ENCODE measurements at places on chromosomes 11 and 22.

GRCh38 chr11:14611939-14612338 is 31.7 kb upstream of the PDE3B start:
- no peak for DNase-seq

- peak; percentile 66 for DNase-seq
These were observed 71.5 kb upstream of the TTC12 start for GRCh38 chr11:113242767-113243397.

- DNase-seq, result peak; percentile 59
These were observed 397.8 kb downstream of the OPCML start for GRCh38 chr11:133134314-133135173.

DNA sequence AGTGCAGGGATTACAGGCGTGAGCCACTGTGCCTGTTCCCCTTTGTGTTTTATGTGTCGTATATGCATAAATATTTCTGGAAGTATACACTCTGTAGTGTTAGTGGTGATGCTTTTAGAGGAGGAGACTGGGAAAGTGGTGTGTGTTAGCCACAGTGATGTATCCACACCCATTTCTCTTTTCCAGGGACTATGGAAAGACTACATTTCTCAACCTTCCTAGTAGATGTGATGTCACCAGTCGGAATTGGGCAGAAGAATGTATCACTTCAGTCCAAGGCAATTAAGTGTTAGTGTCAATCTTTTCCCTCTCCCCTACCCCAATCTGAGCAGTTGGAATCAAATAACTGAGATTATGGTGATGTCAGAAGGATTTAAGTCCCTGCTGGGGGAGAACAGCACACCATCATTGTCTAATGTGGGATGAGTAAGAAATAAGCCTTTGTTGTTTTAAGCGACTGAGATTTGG is 5.8 kb upstream of the ATG16L2 start:
- no peak for DNase-seq

GRCh38 chr11:18618342-18619025 is 15.7 kb downstream of the SPTY2D1 start:
- no peak for DNase-seq

DNA sequence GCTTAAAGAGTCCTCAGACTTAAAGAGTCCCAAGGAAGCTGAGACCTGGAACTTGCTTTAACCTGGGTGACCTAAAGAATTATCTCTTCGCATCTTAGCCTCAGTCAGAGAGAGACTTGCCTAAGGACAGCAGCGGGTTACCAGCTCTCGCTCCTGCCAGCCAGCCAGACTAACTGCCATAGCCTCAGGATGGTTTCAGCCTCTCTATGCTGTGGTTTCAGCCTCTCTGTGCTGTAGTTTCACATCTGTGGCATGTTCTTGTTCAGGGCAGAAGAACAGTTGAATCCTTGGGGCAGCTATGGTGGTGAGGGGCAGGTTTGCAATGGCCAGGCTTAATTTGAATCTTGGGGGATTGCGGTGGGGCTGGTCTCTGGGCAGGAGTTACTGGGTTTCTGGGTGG is 2.3 kb downstream of the FRMD8 start:
- no peak for DNase-seq

DNA sequence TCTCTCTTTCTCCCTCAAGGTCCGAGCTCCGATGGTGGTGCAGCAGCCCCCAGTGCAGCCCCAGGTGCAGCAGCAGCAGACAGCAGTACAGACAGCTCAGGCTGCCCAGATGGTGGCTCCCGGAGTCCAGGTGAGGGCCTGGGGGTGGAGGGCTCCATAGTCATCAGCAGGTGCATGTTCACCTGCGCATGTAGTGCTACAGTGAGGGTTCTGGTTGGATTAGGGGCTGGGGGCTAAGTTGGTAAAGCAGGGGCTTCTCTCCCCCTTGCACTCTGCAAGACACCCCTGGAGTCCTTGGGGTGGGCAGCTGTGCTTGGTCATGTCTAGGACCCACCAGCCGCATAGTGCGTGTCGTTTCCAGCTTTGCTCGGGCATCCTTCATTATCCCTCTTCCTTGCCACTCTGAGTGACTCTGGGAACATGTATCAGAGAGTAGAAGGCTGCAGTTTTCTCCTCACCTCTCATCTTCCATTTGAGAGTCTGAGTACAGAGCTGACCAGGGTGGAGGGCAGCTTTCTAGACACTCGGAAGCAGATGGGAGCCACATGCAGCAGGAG is 61.2 kb downstream of the MED15 start:
- DNase-seq, result no peak

DNA sequence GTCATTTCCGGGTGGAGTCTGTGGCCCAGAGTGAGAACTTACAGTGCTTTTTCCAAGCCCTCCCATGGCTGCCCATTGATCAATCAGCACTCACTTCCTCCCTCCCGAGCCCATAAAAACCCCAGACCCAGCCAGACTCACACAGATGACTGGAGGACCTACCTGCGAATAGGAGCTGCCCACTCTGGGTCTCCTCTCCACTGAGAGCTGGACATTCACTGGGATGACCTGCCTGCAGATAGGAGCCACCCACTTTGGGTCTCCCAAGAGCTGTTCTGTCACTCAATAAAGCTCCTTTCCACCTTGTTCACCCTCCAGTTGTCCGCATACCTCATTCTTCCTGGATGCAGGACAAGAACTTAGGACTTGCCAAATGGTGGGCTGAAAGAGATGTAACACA is 56.0 kb upstream of the B3GNT6 start:
- no peak for DNase-seq

DNA sequence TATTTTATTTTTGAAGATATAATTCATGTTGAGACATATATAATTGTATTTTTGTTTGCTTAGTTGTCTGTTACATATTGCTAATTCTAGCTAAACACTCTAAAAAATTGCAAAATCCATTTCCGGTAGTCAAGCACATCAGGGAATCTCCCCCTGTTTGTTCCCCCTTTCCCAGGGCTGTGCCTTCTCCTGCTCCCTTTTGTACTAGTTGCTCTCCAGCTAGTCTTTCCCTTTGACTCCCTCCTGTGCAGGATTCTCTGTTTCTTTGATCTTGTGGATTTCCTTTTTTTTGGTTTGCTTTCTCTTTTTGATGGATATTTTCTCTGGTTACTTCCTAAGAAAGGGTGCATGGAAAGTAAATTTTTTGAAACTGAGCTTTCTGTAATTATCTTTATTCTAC is 188.1 kb upstream of the PLET1 start:
- DNase-seq, result no peak

- DNase-seq, result no peak
These were observed 24.9 kb downstream of the ATP6V1E1 start for GRCh38 chr22:17603668-17604067.

DNA sequence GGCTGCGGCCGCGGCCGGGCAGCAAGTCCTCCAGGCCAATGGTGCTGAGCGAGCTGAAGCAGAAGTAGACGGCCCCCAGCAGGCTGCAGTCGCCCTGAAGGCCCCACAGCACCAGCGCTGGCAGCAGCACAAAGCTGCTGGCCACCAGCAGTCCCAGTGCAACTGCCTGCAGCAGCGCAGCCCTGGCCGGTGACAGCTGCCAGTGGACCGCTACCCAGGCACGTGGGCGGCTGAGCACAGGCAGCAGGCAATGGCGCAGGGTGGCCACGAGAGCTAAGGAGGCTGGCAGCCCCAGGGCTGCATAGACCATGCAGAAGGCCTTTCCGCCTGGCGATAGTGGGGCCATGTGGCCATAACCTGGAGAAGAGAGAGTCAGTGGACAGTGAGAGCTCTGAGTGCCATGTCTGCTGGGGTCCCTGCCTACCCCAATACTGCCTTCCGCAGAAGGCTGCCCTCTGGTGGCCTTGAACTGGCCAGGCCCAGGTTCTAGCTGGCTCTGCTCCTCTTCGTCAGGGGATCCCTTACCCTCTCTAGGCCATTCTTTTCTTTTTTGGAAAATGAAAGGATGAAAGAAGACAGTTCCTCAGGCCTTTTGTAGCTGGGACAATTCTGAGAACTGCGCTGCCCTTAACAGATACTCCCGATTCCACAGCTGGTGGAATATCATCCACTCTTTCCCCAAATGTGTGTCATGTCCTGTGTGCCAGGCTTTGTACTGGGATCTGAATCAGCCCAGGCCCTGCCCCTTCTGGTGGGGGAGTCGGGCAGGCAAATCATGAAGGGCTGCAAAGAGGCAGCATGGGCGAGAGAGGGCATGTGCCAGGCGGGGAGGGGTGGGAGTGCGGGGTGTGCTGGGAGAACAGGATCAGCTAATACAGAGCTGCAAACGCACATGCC is 1.8 kb downstream of the KCNK7 start:
- peak; percentile 76 for DNase-seq

DNA sequence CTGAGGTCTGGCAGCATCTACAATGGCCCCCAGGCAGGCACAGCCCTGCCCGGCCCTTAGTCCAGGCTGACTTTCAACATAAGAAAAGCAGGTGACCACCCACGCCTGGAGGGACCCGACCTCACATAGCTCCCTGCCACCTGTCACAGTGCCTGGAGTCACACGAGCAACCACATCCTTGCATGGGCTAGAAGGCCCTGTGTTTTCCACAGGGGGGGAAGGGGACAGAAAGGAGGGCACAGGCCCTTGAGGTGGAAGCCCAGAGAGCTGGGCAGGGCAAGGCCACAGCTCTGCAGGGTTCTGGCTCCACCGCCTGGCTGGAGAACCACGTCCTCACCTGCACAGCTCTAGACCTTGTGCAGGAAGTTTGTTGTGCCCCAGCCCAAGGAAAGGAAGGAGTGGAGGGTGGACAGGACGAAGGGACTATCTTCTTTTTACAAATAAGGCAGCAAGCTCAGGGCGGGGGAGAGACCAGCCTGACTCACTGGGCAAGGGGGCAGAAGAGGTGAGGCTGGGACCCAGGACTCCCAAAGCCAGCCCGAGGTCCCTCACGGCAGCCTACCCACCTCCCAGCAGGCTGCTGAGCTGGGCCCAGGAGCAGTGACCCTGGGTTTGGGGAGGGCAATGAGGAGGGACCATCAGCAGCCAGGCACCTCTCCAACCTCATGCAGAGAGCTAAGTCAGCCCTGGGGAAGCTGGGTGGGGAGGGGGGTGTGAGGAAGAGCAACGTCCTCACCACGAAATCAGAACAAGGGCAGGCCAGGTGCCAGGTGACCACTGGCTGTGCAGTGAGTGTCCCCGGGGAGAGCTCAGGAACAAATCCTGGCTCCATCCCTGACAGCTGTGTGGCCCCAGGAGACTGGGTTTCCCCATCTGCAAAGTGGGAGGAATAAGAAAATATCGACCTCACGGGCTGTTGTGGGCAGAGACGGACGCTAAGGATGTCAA is 4.3 kb downstream of the C1QTNF6 start:
- DNase-seq, result no peak

- no peak for DNase-seq
These were observed 9.6 kb upstream of the WNT11 start for GRCh38 chr11:76215941-76216340.

GRCh38 chr11:111922803-111923202 is 4.1 kb downstream of the C11orf52 start:
- DNase-seq, result no peak

DNA sequence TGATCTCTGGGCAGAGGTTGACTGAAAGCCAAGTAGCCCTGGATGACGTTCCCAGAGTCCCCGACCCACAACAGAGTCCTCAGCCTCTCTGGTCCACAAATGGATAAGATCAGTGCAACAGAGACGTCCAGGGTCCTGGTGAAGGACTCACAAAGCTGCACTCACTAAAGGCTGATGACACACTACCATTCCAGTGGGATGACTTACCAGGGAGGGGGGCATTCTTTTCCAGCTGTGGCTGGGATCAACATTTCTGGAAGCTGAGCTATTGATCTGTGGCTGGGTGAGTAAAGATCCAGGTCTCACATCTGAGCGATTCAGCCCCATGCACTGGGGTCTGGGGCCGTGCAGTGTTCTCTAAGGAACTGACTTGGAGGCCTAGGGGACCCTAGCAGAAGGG is 296.2 kb downstream of the NTM start:
- no peak for DNase-seq

DNA sequence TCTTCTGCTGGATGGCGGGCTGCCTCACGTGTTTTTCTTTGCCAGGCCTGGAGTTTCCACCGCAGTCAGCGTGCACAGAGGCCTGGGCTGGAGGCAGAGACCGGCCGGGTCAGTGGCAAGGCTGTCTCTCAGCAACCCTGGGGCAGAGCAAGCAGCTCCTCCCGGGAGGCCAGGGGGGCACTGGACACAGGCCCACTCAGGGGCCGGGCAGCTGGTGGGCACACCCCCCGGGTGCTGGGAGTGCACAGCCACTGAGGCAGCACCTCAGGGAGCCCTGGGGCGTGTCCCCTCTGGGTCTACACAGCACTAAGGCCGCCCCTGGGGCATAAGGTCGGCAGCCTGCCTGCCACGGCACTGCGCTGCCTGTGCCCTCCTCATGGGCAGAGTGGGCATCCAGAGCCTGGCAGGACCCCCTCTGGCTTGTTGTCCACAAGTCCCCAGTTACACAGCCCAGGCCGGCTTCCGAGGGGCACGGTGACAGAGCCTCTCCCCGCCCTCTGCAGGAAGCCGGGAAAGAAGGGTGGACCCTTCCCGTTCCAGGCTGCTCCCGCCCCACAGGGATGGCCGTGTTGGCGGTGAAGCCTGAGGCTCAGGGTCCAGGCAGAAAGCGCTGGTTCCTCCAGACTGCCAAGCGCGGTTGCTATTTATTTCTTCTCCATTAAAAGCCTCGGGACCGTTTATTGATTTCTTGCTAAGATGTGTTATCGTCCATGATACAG is 18.5 kb upstream of the TH start:
- DNase-seq, result no peak

GRCh38 chr11:8813658-8814057 is 97.3 kb upstream of the AKIP1 start:
- DNase-seq, result peak; percentile 64

GRCh38 chr11:46064221-46064620 is 57.0 kb downstream of the PHF21A start:
- DNase-seq, result no peak

DNA sequence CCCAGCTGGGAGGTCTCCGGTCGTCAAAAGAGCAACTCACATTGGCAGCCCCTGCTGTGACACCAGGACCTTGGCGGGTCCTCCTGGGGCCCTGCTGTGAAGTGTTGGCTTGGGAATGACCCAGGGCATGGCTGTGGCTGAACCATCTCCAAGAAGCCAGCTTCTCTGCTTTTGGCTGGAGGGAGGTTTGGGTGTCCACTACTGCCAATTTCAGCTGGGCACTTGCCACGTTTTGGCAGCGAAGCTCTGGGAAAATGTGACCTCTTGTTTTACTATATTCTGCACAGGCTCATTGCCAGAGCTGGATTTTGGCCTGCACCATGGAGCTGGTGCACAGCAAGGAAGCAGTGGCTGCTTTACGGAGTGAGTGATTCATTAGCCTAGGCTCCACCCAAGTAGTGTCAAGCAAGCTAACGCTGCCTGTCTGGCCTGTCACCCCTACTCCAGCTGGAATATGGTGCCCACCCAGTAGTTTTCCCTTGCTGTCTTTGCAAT is 24.3 kb upstream of the SMCO4 start:
- DNase-seq, result peak; percentile 64

- no peak for DNase-seq
These were observed 385.0 kb downstream of the CTTN start for GRCh38 chr11:70783356-70783755.

DNA sequence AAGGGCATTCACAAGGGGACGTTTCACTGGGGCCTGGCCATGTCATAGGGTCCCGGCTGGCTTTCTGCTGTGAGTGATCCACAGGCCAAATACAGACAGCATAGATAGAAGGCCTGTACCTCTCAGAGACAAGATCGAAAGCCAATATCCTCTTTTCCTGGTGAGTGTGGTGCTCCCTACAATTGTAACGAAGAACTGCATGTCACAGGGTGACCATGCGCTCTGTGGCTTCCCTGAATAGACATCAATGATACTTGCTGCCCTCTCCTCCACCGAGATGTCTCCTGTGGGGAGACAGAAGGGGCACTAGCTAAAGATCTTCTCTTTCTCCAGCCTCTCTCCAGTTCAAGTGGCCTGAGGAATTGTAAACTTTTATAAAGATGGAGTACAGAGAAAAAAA is 226.1 kb upstream of the POU2AF2 start:
- no peak for DNase-seq

GRCh38 chr22:49333206-49333605 is 494.5 kb downstream of the BRD1 start:
- DNase-seq, result no peak
